Osteoblast (primary cell): ENCODE measurements at places on chromosomes 13 and 19. TPM values are rescaled to one million over a fixed set of nuclear protein-coding genes. Genes with fewer than 3 reads are reported as not detected.

DNA sequence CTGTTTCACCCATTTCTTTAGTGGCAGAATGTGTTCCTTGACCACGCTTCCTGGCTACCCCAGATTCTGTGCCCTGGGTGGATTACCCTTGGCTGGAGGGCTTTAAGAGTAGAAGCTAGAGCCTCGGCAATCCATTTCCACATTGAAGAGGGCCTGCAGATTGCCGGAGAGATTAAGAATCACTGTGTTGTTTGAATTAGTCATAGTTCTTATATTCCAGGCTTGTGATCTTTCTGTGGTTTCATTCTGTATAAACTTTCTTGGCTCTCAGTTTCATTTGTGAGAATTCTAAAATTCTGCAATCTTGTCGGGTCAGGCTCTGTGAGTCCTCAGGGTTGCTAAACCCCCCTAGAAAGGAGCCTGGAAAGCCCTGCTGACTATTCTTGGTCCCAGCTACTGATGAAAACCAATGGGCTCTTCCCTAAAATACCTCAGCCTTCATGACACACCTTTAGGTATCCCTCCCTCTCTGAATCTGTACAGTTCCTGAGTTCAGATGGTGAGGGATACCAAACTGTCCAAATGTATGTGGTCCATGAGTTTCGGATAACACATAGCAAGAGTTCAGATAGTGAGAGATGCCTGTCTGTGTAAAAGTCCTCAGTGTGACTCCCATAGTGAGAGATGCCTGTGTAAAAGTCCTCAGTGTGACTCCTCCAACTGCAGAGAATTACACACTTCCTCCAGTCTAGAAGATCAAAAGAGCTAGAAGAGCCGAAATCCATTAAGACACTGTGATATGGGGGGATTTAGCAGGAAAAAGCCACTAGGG lies 4.3 kb downstream of the PHF11 start:
- DNase-seq, result peak; percentile 97

DNA sequence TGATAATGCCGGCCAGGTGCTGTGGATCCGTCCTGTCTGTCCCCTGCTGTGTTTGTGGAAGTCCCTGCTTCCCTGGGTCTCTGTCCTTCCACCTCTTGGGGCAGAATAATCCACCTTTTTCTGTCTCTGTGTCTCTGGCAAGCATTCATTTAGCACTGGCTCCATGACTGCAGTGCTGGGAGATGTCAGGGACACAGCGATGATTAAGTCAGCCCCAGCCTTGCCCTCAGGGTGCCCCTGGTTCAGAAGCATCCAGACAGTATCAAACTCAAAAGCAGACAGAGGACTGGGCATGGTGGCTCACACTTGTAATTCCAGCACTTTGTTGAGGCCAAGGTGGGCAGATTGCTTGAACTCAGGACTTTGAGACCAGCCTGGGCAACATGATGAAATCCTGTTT lies 1.5 kb downstream of the HIPK4 start:
- DNase-seq, result no peak

- DNase-seq, result peak; percentile 5
These were observed 71.4 kb downstream of the SLC15A1 start for GRCh38 chr13:98681049-98681448.

The NLRP9 gene
- not detected in 2 replicates for total RNA-seq

GRCh38 chr19:17861542-17862402 lies 2.1 kb downstream of the RPL18A start:
- peak; percentile 52 for DNase-seq

The ADAMTSL5 gene
- total RNA-seq, result 0.29 and 1.1 TPM in 2 replicates

DNA sequence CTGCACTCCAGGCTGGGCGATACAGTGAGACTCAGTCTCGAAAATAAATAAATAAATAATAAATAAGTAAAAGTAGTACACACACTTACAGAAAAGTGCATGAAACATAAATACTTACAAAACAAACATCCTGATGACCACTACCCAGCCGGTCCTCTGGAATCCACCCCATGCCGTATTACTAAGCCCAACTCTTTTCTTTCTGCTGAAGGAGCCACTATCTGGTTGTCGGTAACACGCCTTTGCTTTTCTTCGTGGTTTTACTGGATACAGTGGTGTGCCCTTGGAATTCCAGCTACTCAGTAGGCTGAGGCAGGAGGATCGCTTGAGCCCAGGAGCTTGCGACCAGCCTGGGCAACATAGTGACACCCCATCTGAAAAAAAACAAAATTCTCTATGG lies 39.4 kb downstream of the CELF5 start:
- DNase-seq, result peak; percentile 69

DNA sequence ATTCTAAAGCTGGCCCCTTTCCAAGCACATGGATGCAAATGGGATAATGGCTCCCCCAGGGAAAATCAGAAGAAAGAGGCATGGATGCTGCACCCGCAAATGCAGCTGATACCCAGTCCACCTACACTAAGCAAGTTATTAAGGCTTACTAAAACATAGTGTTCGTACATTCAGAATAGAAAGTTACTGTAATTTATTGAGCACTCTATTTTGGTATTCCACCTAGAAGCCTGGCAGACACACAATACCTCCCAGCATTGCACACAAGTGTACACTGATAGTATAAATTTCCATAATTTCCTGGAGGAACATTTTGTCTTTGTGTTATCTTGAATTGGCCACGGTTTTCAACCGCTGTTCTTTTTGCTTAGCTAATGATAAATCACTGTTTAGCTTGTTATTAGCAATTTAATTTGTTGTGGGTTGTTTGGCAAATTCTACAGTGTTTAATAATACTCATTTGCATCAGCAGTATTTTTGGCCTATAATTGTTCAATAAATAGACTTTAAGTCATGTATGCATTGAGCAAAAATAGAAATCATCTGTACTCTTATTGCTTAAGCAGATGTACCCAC lies 94.5 kb upstream of the MRI1 start:
- DNase-seq, result no peak

DNA sequence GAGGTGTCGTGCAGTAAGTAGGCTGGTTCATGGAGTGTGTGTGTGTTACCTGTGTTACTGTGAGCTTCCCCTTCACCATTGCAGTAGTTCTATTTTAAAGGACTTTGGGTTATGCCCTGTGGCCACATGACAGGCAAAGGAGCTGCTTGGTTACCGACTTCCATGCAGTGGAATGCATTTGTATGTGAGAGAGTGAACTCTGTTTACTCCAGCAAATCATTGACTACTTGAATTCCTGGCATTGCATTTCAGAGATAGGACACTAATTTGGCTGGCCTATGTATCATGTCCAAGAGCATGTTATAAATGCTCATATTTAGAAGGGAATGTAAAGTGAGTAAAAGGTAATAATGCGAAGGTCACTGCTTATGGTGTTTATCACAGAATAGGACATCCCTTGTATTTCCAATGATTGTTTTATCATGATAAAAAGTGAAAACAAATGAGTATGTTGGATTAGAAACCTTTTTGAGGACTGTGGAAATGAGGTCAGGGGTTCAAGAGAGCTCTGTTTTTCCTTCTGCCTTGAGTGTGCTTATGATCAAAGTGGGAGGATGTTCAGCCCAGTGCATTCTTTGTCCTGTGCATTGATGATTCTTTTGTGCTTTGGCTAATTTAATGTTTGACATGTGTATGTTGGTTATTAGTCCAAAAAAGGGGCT lies 156.5 kb downstream of the LMO7 start:
- no peak for DNase-seq

- DNase-seq, result no peak
These were observed 208.2 kb downstream of the ITGBL1 start for GRCh38 chr13:101660711-101661110.

DNA sequence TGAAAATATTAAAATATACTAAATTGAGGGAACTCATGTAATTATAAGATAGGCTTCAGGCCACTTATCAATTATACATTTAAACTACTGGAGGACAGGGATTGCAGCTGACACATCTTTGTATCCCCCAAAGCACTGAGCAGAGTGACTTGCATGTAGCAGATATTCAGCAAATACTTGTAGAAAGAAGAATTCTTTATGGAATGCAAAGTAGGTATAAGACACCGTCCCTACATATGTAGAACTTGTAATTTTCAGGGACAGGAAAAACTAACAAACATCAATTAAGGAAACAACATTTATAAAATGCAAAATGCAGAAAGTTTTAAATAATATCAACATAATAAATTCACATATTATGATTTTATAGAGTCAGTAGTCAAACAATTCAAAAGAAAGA lies 719.2 kb downstream of the OLFM4 start:
- DNase-seq, result no peak

- no peak for DNase-seq
These were observed 4.3 kb upstream of the PALM3 start for GRCh38 chr19:14066134-14066533.

DNA sequence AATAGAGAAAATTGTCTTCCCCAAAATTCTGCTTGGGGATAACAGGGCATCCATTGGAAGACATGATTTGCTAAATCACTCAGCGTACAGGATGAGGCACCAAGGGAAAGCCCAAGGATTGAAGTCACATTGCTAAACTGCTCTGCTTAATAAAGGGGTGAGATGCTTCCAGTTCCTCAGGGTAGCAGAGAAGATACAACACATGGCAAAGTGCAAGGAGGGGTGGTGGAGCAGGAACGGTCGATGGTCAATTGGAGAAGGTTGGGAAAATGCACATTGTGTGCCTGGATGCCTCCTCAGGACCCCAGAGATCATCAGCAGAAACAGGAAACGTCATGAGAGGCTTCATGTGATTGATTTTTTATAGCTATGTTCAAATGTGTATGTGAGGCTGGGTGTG lies 116.3 kb upstream of the SOX1 start:
- no peak for DNase-seq

The TRPC4 gene
- 8.3 and 9.8 TPM in 2 replicates for total RNA-seq

DNA sequence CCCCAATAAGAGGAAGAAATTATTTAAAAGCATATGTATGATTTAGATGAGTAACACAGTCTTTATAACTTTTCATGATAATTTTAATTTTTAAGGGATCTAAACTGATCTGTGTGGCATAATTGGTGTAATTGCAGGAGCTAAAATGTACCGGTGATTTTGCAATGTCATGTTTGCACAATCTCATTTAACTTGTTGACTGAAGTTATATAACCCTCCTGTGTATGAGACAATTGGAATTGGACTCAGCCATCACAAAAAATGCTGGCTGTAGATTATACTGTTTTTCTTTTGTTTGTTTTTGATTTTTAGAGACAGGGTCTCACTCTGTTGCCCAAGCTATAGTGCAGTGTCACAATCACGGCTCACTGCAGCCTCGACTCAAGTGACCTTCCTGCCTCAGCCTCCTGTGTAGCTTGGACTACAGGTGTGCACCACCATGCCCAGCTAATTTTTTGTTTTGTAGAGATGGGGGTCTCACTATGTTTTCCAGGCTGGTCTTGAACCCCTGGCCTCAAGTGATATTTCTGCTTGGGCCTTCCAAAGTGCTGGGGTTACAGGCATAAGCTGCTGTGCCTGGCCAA lies 26.1 kb downstream of the FGF9 start:
- no peak for DNase-seq

- DNase-seq, result peak; percentile 98
These were observed 34.4 kb downstream of the PIP5K1C start for GRCh38 chr19:3665681-3666544.

GRCh38 chr19:35153701-35154524 lies 622 bp upstream of the FXYD5 start:
- DNase-seq, result peak; percentile 90

GRCh38 chr19:5330307-5330720 lies 10.3 kb downstream of the PTPRS start:
- no peak for DNase-seq

DNA sequence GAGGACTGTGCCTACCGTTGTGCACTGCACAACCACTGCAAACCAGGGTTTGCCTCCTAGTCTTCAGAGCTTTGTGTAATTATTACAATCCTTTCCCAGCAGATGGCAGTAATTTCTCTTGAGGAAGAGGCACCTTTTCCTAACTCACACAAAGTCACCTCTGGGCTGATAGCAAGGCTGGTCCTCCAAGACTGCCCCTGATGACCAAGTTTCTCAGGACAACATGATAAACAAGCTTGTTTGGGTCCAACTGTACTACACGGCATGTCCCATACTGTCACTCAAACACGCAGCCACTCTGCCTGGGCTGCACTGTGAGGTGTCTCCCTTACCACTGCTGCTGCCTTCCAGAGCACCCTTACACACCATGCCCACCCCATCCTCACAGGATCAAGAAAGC lies 39.3 kb downstream of the RFXAP start:
- peak; percentile 55 for DNase-seq

The VWA8 gene
- total RNA-seq, result 21.4 and 23.0 TPM in 2 replicates

DNA sequence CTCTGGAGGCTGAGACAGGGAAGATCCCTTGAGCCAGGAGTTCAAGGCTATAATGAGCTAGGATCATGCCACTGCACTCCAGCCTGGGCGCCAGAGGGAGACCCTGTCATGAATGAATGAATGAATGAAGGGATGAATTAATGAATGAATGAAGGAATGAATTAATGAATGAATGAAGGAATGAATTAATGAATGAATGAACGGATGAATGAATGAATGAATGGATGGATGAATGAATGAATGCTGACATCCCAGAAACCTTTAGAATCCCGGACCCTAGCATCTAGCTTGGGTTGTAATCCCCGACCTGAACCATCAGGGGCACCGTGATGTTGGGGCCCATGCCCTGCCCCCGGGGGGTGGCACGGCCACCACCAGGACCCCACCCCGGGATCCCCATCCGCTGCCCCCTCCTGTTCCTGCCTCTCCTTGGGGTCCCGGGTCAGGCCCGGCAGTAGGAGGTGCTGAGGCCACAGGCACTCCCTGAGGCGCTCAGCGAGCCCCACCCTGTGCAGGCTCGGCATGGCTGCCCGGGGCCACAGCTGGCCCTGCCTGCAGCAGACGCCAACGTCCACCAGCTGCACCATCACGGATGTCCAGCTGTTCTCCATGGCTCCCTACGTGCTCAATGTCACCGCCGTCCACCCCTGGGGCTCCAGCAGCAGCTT lies 3.4 kb downstream of the EBI3 start:
- DNase-seq, result no peak

DNA sequence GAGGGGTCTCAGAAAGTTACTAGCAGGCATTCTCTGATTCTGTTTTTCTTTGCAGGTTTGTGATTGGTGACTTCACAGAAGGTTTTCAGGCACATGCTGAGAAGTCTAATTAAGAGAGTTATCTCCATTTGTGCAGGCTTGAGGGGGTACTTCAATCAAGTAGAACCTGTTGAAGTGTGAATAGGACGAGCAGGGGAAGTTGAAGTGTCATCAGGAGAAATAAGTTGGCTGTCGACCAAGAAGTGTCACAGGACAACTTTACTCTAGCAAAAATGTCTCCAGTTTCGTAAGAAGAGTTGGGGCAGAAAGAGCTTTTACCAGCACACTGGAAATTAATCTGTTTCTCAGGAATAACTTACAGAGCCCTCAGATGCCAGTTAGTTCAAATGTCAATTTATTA lies 576.5 kb upstream of the SLITRK5 start:
- DNase-seq, result no peak

DNA sequence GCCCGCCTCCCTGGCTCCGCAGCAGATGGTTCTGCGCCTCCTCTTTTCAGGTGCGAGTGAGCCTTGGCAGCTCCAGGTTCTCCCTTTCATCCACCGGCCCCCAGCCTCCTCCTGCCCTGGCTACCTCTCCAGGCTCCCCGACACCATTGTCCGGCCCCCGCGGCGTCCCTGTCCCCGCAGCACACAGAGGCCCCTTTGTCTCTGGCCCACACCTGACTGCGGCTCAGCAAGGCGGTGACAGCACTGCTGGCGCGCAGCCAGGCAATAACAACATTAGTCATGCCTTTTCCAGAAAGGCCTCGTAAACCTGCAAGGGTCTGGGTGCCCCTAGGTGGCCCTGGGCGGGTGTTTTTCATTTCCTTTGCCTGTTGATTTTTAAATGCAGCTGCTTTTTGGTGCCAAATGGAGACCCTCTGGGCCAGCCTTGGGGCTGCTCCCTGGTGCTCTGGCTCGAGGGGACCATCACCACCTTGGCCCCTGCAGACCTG lies 73.2 kb upstream of the MEDAG start:
- DNase-seq, result no peak
